Large intestine (tissue), 12 donors: ENCODE measurements at places on chromosomes 7 and 10.

GRCh38 chr10:122485670-122486069 lies 24.3 kb downstream of the HTRA1 start:
- no peak for DNase-seq

GRCh38 chr7:130377178-130377577 lies 3.1 kb upstream of the CPA1 start:
- no peak for DNase-seq

- DNase-seq, result no peak
Observed at GRCh38 chr10:131071721-131072120, 239.8 kb downstream of the TCERG1L start.

GRCh38 chr7:96287132-96287531 lies 34.8 kb downstream of the SLC25A13 start:
- DNase-seq, result no peak

GRCh38 chr10:20254078-20254477 lies 437.8 kb downstream of the PLXDC2 start:
- DNase-seq, result no peak

GRCh38 chr10:130025811-130026485 lies 61.9 kb upstream of the EBF3 start:
- DNase-seq, result no peak

DNA sequence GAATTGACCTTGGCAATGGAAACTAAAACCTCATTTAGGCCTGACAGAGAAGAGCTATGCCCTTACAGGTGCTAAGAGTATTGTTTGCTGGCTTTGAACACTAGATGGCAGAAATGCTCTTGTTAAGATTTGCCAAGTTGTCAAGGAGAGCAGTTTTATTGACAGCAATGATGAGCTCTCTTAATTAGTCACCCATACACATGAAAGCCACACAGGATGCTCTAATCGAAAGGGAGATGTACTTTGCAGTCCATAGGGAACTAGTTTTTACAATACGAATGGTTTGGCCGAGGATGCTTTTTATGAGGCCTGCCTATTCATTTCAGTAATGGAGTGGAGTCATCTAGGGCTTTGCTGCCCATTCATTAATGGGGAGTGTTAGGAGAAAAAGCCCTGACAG lies 45.4 kb upstream of the MBL2 start:
- peak; percentile 75 for DNase-seq

DNA sequence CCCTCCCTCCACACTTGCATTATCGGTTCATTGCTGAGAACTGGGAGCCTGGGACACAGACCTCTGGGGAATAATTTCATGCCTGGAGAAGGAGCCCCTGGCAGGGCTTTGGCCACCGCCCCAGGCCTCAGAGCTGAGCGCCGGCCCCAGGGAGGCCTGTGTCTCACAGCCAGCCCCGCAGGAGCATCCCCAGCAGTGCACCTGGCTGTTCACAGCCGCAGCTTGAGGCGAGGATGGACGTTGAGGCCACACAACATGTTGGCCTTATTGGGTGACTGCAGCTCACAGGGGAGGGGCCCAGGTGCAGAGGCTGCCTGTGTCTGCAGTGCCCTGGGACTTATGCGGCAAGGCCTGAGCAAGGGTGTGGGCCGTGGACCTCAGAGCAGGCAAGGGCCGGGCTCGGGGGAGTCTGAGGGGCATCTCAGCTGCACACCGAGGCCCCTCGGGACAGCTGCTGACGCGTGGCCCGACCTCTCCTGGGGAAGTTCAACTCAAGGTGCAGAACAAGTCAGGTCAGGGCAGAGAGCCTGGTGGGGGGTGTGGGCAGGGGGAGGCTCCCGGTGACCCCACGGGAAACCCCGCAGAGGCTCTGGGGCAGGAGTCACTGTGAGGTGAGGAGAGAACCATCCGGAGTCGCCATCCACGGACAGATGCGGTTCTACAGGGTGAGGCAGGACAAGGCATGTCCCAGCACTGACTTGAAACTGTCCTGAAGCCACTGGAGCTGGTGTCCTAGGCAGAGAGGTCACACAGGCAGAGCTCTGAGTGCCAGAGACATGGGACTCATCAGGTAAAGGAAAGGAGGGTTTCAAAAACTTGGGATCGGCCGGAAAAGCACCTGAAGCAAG lies 13.1 kb upstream of the UBE3C start:
- DNase-seq, result no peak

DNA sequence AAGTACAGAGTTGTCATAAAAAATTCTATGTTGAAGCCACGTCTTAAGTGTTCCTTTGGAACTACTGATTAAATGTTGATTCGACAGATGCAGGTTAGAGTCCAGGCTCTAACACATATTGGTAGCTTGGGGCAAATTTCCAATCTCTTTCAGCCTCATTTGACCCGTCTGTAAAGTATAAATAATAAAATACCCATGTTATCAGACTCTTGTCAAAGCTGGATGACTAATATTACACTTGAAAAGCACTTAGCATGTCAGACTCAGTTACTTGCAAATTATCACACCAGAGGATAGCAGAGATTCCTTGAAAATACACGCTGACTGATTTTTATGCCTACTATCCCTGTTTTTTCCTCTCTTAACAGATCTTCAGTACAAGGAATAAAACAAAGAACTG lies 18.1 kb upstream of the MACC1 start:
- peak; percentile 43 for DNase-seq

GRCh38 chr7:135964274-135964673 lies 12.9 kb downstream of the MTPN start:
- no peak for DNase-seq

DNA sequence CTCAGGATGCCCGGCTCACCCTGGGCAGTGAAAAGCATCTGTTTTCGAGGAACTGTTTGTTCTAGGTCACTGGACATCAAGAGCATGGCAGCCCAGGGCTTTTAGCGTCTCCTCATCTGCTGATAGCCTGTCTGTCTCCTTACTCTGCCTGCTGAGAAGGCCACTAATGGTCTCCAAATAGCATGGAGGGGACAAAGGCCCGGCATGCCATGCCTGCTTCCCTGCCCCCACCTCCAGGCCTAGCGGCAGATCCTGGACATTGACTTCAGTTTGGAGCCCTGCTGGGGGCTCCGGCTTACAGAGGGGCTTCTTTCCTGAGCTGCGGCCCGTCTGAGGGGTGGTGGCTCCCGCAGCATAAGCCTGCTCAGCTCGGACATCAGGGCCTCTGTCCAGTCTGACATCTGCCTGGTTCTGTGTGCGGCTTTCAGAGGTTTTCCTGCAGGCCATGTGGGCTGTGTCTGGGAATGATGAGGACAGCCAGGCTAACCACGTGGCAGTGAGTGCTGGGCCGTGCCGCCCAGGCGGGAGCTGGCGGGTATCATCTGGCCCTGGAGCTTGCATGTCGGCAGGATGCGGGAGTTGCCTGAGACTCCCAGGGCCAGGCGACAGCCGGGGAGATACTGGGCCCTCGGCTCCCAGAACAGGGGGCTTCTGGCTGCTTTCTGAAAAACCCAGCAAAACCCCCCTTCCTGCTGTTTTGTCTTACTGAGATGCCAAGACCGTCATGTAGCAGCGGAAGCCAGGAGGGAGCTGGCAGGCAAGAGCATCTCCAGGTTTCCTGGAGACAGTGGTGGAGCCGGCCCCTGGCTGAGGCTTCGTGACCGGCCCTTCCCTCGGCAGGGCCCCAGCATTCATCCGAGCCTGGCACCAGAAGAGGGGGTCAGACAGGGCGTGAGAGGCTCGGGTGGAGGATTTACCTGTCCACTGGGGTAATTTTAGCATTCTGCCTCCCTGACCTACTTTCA lies 9.2 kb downstream of the PFKFB3 start:
- no peak for DNase-seq

- DNase-seq, result no peak
Observed at GRCh38 chr7:140537750-140538482, 58.6 kb upstream of the MKRN1 start.

- no peak for DNase-seq
Observed at GRCh38 chr10:114002422-114002821, 41.2 kb upstream of the ADRB1 start.

DNA sequence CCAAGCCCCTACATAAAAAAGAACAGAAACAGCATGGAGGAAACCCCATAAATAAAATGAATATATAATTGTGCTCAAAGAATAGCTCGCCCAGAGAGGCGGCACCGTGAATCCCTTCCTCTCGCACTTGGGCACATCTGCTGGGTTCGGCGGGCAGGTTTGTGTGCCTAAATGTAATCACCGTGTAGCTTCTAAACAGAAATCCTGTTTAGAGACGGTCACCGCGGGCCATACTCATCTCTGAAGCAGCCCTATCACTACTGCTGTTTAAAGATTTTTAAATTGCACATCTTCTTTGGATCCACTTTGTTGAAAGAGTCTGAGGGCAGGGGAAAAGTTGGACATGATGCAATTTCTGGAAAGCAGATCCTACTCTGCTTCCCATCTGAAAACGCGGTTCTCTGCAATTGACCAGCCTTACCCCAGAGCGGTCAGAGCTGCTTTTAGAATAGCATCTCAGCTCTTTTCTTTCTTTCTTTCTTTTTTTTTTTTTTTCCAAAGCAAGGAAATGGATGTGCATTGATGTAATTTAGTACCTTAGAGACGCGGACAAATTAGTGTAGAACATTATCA lies 6.4 kb downstream of the DRGX start:
- DNase-seq, result no peak

GRCh38 chr10:131174211-131174565 lies 137.3 kb downstream of the TCERG1L start:
- DNase-seq, result no peak

DNA sequence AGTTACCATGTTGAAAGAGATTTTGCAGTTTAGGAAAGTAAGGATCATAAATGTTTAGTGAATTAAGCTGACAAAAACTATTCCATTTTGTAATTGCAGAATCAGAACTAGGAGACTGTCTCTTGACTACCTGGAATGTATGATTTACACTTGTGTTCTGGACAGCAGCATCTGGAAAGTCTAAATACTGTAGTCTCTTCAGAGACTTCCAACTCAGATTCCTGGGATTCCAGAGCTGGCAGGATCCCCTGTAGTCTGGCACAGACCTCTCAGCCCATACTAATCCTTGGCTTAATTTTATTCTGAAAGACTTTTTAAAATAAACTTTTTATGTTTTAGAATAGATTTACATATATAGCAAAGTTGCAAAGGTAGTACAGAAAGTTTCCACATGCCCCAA lies 452.7 kb downstream of the DPP6 start:
- DNase-seq, result no peak

- DNase-seq, result no peak
Observed at GRCh38 chr7:66145400-66146104, 30.9 kb downstream of the CRCP start.

GRCh38 chr10:4767033-4767814 lies 58.8 kb upstream of the AKR1E2 start:
- DNase-seq, result no peak

DNA sequence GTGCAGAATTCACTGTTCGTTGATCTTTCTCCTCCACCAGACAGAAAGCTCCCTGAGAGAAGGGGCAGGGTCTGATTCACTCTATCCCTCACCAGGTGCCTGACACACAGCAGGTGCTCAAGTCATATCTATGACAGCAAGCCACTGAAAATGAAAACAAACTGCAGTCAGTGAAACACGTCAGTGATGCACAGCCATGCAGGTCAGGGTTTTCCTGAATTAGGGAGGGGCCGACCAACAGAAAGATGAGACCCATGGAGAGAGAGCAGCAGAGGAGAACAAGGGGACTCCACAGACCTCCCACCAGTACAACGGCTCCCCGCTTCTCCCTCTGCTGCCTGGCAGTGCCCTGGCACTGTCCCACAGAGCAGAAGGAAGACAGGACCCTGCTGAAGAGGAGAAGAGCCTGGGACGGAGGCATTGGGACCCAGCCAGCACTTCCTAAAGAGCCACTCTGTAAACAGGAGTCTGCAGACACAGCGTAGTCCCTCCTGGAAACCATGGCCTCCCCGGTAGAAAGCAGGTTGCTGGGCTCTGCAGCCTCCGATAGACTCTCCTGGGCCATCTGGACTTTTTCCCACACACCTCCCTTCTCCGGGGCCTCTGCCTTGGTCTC lies 50.3 kb downstream of the FAM53B start:
- DNase-seq, result no peak

- DNase-seq, result no peak
Observed at GRCh38 chr7:2445047-2445446, 31.2 kb downstream of the GRIFIN start.

GRCh38 chr10:45404087-45404769 lies 30.2 kb downstream of the ALOX5 start:
- peak; percentile 59 for DNase-seq

DNA sequence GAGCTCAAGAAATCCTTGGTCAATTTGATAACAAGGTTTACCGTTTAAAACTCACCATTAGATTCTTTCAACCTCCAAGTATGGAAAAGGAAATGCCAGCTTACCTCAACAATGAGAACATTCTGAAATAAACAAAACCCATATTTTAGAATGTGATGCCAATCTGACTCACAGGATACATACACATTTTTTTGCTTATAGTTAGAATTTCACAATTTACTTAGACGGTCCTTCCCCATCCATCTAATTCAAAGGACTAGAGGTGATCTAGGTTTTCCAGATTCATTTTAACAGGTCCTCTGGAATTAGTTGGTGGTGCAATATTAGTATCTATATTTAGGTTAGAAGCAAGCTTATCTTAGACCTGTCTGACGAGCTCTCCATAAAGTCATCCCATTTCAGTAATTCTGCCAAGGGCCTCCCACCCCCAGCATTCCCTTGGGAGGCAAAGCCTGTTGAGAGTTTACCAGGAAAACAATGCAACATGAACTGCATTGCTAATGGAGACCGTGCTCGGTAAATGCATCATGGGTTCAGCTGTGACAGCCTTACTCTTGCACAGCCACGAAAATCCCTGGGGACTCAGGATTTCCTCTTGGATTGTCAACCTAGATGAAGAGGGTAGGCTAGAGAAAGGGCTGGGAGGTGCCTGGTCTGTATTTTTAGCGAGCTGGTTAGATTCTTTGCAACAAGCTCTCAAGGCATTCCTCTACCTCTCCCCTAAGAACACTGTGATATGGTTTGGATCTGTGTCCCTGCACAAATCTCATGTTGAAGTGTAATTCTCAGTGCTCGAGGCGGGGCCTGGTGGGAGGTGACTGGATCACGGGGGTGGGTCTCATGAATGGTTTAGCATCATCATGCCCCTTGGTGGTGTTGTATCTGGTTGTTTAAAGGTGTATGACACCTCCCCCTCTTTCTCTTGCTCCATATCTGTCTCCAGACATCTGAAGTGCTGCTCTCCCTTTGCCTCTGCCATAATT lies 93.8 kb downstream of the PRTFDC1 start:
- no peak for DNase-seq

GRCh38 chr10:14658331-14659127 lies 116.2 kb downstream of the FAM107B start:
- no peak for DNase-seq
